ENCODE measurements at places on chromosomes 16 and 17. TPM values are rescaled to one million over a fixed set of nuclear protein-coding genes. Genes with fewer than 3 reads are reported as not detected.

DNA sequence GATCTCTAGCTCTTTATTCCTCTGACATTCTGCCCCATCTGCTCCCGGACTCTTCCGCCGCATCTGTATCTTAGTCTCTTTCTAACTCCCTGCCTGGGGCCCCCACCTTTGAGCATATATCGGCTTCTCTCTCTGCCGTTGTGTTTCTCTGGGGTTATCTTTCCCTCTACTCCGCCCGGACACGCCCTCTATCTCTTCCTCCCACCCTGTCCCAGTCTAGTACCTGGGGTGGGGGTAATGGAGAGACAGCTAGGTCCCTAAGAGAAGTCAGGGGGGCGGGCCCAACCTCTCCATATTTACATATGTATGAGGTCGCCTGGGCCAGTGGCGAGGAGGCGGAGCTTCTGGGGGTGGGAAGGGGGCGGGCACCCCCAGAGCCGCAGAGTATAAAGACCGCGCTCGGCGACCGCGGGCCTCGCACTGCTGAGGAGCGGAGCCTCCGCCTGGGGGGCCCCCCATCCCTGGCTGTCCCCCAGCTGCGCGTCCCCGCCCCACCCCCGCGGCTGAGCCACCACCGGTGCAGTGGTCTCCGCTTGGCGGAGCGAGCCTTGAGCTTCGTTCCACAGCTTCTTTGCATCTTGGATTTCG, at the start of gene ATP1B2:
Gene ATP1B2, plus strand, starts transcription at position 418 of the 588 bp plus-strand sequence. CDS start 593 bp downstream, outside the sequence.
- H3K4me3 ChIP-seq = peak within 1 kb of the TSS; percentile 35
- peaks cover 9% of the 10 kb centered on the region for H3K27me3 ChIP-seq
- peak within 1 kb of the TSS; percentile 69 for H3K27ac ChIP-seq
- no peaks in the 10 kb centered on the region for H3K36me3 ChIP-seq

DNA sequence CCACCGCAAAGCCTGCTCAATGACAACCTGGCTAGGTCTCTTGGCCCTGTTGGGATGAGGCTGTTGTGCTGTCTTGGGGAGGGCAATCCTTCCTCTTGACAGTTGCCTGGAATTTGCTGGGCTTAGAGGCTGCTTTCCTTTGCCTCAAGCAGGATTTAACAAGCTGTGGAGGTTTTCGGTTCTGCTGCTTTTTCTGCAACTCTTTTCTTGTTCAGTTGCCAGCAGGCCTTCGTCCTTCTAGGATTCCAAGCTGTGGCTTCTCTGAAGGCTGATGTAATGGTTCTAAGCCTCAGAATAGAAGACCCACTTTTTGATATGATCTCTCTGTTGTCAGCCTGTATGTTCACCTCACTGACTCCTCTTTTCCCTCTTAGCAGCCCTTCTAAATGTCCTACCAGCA, 149.5 kb upstream of the HS3ST4 start:
- no peak overlapping the region for H3K27ac ChIP-seq
- no peaks in the 10 kb centered on the region for H3K36me3 ChIP-seq
- H3K4me1 ChIP-seq = no peaks in the 10 kb centered on the region
- no peaks in the 10 kb centered on the region for H3K27me3 ChIP-seq
- H3K4me3 ChIP-seq = no peak overlapping the region

DNA sequence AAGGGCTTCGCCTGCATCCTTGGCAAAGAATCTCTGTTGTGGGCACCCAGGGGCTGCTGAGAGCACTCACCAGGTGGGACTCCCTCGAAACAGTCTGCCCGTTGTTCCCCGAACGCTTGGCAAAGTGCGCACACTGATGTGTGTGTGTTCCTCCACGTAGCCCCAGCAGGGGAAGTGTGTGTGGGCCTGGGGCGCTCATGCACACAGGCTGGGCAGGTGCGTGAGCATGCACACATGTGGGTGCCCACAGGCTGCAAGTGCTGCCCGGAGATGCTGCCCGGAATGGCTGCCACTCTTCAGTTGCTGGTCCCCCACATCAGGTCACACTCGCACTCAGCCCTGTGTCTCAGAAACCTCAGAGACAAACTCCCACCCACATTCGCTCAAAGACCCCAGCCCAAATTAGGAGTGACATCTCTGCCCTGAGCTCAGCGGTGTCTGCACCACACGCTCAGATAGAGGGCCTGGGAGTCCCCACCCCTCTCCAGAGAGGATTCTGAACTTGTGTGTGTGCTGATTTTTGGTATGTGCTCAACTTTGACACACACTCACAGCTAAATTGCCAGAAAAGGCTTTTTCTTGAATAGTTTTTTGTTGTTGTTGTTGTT, 119.4 kb downstream of the MGAT5B start:
- H3K4me1 ChIP-seq = peaks cover 8% of the 10 kb centered on the region
- H3K27ac ChIP-seq = no peak overlapping the region
- no peak overlapping the region for H3K4me3 ChIP-seq
- no peak for DNase-seq

DNA sequence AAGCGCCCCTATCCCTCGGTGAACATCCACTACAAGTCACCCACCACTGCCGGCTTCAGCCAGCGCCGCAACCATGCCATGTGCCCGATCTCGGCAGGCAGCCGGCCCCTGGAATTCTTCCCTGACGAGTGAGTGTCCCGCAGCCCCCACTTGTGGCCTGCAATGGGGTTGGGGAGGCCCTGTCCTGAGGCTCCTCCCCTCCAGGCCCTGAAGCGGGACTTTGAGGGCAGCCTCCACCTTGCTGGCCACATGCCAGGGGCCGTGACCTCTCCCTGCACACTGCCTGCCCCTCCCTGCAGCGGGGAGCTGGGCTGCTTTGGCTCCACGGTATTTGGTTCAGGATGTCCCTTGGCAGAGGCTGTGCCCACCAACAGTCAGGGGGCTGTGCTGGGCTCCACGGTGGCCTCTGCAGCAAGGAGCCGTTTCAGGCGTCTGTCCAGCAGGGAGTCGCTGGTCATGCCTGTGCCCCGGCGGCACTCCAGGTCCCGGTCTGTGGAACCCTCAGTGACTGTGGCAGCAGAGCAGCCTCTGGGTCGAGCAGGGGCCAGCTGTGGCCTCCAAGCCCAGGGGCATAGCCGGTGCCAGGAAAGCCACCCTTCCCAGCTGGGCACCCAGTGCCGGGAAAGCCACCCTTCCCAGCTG, 8.3 kb downstream of the NME3 start:
- no peaks in the 10 kb centered on the region for H3K4me1 ChIP-seq
- H3K36me3 ChIP-seq = no peaks in the 10 kb centered on the region
- H3K27me3 ChIP-seq = no peaks in the 10 kb centered on the region
- H3K27ac ChIP-seq = no peak overlapping the region
- H3K4me3 ChIP-seq = no peak overlapping the region

DNA sequence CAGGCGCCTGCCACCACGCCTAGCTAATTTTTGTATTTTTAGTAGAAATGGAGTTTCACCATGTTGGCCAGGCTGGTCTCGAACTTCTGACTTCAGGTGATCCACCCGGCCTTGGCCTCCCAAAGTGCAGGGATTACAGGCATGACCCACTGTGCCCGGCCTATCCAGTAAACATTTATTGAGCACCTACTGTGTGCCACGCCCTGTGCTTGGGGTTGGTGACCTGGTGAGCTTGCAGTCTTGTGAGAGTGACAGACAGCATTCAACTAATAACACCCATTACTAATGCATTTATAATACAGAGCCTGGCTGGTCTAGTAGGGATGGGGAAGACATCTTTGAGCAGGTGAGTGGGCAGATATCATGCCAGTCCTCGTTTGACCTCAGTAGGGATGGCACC, 113.1 kb downstream of the SOCS1 start:
- H3K27ac ChIP-seq = no peak overlapping the region
- no peak overlapping the region for H3K4me3 ChIP-seq
- H3K4me1 ChIP-seq = peaks cover 37% of the 10 kb centered on the region
- no peak for DNase-seq
- H3K27me3 ChIP-seq = no peaks in the 10 kb centered on the region

DNA sequence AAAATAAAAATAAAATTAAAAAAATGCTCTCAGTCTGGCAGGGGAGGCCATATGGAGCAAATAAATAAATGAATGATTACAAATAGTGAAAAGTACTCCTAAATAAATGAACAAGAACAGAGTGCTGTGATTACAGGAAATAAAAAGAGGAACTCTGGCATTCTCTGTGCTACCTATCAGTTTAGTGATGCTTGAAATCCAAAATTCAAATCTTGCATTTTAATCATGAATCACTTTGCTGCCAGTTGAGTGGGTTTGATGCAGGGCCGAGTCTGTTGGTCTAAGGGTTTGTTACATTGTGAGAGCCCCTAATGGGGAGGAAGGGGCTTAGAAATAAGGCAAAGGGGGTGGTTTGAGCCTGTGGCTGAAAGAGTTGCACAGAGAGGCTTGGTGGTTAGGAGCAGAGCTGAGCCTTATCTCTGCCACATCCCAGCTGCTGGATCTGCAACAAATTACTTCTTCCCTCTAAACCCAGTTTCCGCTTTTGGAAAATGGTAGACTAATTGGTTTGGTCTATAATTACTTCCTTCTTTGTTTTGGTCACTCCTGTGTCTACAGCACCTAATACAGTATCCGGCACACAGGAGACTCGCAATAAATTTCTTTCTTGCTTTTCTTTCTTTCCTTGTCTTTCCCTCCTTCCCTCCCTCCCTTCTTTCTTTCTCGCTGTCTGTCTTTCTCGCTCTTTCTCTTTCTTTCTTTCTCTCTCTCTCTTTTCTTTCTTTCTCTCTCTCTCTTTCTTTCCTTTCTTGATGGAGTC, 6.3 kb upstream of the ABCC1 start:
- H3K27ac ChIP-seq = no peak overlapping the region
- no peaks in the 10 kb centered on the region for H3K4me1 ChIP-seq
- no peaks in the 10 kb centered on the region for H3K27me3 ChIP-seq
- H3K36me3 ChIP-seq = no peaks in the 10 kb centered on the region
- H3K4me3 ChIP-seq = no peak overlapping the region

DNA sequence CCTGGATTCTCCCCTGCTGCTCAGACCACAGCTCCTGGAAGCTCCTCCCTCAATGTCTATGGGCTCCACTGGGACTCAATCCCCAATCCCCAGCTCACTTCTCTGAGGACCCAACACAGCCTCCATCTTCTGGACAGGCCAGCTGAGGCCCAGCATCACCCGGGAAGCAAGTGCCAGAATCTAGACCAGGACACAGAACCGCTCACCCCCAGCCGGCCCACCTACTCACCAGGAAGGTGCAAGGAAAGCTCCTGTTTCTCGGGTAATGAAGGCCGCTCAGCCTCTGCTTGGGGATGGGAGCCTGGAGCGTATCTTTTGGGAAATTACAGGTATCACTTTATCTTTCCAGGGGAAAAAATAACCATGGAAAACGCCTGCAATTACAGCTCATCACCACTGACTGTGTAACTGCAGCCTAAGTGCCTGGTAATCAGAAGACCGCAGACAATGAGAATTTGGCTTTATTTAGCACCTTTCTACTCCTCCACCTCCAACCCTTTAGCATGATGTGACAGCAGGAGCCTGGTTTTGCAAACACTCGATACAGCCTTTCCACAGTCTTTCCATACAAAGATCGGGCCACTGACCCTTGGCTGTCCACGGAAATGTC, 49.6 kb upstream of the RPL38 start:
- H3K27me3 ChIP-seq = peaks cover 12% of the 10 kb centered on the region
- no peak for DNase-seq
- no peaks in the 10 kb centered on the region for H3K4me1 ChIP-seq
- no peaks in the 10 kb centered on the region for H3K36me3 ChIP-seq
- H3K4me3 ChIP-seq = no peak overlapping the region

The TLCD3B gene
- total RNA-seq = not detected

The CIBAR2 gene
- not detected for total RNA-seq

The VASN gene
- 15.2 TPM for total RNA-seq
